Hippocampal formation (tissue), 2 donors: ENCODE measurements at places on chromosomes 6 and 20.

- no peak for DNase-seq
These were observed 104.9 kb downstream of the OGFRL1 start for GRCh38 chr6:71393471-71393870.

DNA sequence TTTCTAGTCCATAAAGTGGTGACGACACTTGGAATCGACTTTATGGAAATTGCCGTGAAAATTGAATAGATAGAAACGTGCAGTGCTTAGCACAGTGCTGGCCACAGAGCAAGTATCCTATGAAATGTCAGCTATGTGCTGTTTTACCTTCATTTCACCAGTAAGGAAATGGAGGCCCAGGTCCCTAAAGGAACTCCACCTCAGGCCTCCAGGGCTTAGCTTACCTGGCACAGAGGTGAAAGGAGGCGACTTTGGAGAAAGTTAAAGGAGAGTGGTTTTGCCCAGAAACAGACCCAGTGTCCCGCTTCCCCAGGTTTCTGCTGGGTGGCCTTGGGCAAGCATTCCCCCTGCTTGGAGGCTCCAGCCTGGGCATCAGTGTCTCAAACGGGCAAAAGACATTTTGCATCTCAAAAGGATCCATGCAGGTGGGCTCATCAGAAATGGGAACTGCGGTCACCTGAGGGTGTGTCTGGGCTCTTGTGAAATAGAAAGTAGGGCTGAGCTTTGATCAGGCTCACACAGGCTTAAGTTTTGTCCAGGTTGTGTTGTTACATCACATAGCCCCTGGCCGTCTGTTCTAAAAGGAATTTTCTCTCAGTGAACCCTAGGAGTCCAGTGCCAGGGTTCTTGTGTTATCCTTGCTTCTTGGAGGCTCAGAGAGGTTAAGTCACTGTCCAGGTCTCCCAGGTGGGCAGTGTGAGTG, 6.8 kb upstream of the TULP1 start:
- no peak for DNase-seq

DNA sequence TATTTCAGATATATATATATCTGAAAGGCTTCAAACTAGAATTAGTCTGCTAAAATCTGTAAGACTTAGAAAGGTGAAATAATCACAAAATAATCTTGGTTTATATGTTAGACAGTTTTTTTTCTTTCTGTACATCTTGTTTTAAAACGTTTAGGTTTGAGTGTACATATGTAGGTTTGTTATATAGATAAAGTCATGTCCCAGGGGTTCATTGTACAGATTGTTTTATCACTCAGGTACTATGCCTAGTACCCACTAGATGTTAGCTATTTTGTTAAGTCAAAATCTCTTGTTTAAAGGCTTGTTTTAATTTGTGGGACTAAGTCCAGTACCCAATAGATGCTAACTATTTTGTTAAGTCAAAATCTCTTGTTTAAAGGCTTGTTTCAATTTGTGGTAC, 1339.0 kb upstream of the CITED2 start:
- DNase-seq = no peak

DNA sequence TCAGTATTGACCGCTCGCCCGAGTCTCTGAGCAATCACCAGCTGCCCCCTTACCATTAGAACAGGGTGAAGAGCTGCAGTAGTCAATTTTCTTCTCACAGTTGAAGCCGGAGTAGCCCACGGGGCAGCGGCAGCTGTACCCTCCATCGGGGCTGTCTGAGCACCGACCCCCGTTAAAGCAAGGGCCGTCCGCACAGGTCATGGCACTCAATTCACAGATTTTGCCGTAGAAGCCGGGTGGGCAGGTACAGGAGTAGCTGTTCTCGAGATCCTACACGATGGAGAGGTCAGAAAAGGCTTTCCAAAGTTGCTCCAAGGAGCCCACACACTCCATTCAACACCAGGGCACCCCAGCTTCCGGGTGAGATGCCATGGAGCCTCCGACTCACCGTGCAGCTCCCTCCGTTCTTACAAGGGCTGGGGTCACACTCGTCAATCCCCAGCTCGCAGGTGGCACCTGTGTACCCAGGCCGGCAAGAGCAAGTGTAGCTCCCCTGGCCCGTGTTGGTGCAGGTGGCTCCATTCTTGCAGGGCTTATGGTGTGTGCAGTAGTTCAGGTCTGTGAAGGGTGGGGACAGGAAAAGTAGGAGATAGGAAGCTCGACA, 5.9 kb downstream of the DLL1 start:
- no peak for DNase-seq

DNA sequence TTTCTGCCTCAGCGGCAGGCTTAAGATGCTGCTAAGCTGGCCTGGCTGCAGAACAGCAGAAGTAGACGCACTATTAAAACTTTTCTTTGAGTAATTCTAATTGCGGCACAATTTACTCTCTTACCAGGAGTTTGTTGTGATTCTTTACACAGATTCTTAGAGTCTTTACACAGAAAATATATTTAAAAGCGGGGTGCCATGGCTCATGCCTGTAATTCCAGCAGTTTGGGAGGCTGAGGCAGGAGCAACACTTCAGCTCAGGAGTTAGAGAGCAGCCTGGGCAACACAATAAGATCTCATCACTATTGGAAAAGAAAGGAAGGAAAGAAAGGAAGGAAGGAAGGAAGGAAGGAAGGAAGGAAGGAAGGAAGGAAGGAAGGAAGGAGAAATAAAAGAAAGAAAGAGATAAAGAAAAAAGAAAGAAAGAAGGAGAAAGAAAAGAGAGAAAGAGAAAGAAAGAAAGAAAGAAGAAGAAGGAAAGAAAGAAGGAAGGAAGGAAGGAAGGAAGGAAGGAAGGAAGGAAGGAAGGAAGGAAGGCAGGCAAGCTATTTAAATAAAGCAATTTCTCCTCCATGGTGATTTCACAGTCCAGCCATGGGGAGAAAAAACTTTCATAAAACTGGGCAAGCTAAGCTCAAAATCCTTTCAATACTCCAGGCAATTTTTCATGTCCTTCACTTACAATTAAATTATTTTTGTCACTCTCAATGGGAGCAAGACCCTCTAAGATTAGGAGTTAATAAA, 21.1 kb upstream of the MRS2 start:
- DNase-seq = no peak

- no peak for DNase-seq
These were observed 202.4 kb downstream of the SMOC2 start for GRCh38 chr6:168643401-168643800.

GRCh38 chr6:56853541-56853940, 101.4 kb upstream of the BEND6 start:
- DNase-seq = no peak

- no peak for DNase-seq
These were observed 45.0 kb downstream of the IYD start for GRCh38 chr6:150413781-150414281.

DNA sequence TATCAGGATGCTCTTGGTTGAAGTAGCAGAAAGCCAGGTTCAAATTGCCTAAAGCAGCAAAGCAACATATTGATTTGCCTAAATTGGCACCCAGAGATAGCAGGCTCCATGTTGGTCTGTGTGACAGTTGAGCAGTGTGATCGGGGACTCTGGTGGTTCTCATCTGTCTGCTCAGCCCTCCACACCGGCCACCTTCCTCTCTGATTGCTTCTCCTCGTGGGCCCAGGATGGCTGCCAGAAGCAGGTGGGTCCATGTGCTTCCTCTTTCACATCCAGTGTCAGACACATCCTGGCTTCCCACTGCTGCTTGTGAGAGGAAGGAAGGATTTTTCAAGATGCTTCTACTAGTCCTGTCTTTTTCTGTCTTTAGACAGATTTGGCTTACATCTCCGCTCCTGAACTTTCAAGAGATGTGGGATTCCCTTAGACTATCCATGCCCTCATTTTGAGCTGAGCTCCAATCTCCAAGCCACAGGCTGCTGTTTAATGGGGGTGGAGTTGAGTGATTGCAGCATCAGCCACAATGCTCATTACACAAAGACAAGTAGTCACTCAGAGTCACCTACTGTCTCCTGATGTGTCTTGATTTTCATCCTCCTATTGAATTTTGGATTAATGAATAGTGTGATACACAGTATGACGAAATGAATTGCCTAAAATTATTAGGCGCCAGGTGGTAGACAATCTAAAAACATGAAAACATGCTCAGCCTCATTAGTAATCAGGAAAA, 122.2 kb downstream of the ZDHHC14 start:
- DNase-seq = no peak

DNA sequence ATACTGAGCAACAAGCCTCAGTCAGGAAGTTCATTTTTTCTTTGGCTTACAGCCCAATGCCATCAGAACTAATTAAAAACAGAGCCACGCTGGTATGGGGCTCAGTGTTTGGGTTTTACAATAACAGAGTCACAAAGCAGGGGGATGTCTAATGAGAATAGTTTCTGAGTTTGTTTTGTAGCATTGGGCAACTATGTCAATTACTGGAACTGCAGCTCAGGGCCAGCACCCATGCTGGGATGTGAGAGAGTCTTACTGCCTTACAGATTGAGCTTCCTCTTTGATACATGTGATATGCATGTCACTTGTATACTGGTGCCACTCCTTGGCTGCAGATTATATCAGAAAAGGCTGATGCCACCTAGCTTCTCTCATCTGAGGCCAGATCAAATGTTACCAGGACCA, 117.6 kb downstream of the TFAP2B start:
- no peak for DNase-seq

DNA sequence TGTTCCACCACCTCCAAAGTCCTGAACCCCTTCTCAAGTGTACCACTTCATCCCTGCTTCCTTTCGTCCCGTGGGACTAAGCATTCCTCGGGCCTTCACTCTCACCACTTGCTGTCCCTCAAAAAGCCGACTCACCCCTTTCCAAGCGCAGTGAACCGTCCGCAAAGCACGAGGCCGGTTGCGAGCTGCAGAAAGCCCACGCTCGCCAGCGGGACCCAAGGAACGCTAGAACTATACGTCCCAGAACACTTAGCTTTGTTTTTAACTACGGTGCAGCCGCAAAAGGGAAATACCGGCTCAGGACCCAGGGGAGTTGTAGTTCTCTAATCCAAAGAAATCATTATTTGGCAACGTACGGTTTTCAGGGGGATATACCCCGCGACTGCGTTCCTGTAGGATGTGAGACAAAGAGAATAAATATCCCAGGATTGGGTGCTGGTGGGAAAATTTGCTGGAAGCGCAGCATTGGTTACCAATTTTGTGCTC, 416 bp upstream of the POLR1H start:
- DNase-seq = no peak

DNA sequence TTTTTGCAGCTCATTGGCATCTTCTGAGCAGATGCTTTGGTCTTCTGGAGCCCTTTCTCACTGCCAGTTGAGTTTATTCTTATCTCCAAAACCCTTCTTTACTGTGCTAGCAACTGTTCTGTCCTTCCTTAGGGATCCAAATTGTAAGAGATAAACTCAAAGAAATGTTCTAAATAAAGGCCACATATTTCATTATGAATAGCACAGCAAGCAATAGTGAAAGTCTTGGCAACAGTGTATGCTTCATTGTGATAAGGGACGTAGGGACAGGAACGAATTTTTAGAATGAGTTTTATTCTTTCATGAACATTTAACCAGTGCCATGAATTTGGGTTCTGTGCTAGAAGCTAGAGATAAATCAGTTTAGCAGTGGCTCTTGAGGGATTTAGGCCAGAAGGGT, 61.1 kb downstream of the LRRC1 start:
- no peak for DNase-seq

- DNase-seq = peak; percentile 25
These were observed 108.3 kb upstream of the PHACTR3 start for GRCh38 chr20:59495894-59496510.

- no peak for DNase-seq
These were observed 295.6 kb upstream of the PLN start for GRCh38 chr6:118252474-118252873.

DNA sequence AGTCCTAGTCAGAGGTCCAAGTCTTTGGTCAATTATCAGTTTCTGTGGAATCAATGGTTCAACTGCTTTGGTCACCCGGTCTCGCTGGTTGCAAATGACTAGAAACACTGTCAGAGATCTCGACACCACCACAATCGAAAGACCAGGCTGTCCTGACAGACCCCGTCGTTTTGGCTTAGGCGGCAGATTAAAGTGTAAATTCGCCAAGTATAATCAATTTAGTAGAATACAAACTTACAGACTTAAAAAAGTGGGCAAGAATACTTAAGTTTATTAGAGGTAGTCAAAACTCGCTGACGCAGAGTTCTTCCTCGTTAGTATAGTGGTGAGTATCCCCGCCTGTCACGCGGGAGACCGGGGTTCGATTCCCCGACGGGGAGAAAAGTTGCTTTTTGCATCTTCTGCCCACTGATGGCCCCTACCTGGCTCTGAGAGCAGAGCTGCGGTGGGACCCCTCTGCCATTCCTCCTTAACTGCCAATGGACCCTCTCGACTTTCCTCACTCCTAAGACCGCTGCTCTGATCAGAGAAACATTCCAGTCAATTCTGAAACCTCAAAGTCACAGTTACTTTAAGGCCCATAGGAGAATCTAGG, 30.6 kb upstream of the ZNF184 start:
- DNase-seq = no peak

DNA sequence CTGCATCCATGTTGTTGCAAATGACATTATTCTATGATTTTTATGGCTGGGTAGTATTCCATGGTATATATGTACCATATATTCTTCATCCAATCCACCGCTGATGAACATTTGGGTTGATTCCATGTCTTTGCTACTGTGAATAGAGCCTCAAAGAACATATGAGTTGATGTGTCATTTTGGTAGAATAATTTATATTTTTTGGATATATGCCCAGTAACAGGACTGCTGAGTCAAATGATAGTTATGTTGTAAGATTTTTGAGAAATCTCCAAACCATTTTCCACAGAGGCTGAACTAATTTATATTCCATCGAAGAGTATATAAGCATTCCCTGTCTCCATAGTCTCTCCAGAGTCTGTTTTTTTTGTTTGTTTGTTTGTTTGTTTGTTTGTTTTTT, 1373.5 kb downstream of the GRIK2 start:
- DNase-seq = no peak

DNA sequence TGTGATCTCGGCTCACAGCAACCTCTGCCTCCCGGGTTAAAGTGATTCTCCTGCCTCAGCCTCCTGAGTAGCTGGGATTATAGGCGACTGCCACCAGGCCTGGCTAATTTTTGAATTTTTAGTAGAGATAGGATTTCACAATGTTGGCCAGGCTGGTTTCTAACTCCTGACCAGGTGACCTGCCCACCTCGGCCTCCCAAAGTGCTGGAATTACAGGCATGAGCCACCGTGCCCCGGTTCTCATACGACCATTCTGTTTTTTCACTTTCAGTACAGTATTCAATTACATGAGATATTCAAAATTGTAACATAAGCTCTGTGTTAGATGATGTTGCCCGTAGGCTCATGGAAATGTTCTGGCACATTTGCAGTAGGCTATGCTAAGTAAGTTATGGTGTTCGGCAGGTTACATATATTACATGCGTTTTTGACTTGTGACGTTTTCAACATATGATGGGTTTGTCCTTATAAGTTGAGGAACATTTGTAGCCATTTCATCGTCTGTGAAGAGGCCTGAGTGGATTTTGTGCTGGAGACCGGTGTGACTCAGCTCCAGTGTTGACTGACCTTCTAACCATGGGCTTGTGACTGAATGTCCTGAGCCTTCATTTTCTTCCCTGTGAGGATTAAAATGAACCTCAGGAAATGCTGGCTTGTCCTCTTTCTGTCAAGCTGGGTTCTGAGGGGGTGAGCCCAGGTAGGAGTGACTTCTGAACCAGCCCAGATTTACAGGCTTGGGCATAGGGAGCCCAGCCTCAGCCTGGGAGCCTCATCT, 12.2 kb downstream of the PPARD start:
- no peak for DNase-seq

- no peak for DNase-seq
These were observed 24.2 kb downstream of the AKAP12 start for GRCh38 chr6:151263967-151264366.

- no peak for DNase-seq
These were observed 9.8 kb downstream of the SLC13A3 start for GRCh38 chr20:46641424-46641823.

GRCh38 chr20:57990396-57990987, 238.0 kb downstream of the ANKRD60 start:
- no peak for DNase-seq
